ENCODE measurements at places on chromosomes 11 and 22.

DNA sequence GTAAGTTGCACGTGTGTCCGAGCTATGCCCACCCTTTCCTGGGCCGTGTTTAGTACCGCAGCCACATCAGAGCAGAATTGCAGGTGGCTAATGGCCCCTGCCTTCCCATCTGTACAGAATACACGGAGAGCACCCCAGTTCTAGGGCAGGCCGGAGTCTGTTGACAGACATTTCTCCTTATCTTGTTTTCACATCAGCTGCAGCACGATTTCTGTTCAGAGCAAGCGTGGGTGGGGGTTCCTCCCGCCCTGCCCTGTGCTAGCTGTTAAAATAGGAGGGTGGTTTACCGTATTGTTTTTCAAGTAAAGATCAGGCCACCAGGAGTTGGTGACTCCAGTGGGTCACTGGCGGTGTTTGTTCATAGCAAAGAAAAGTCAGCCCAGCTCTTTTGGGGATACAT, 41.1 kb downstream of the UBASH3B start:
- DNase-seq = no peak

GRCh38 chr11:125111343-125112207, at the start of gene TMEM218:
TSS of gene TMEM218 (minus strand) at chr11:125111626. CDS start at chr11:125102241, 9,385 bp downstream.
- peak; percentile 82 for DNase-seq

GRCh38 chr22:32695451-32695891, 106.0 kb upstream of the TIMP3 start:
- no peak for DNase-seq

- DNase-seq = no peak
Observed at GRCh38 chr22:45804986-45805325, 133.3 kb downstream of the ATXN10 start.
